Memory B cell (primary cell): ENCODE measurements at places on chromosomes 3 and 15.

DNA sequence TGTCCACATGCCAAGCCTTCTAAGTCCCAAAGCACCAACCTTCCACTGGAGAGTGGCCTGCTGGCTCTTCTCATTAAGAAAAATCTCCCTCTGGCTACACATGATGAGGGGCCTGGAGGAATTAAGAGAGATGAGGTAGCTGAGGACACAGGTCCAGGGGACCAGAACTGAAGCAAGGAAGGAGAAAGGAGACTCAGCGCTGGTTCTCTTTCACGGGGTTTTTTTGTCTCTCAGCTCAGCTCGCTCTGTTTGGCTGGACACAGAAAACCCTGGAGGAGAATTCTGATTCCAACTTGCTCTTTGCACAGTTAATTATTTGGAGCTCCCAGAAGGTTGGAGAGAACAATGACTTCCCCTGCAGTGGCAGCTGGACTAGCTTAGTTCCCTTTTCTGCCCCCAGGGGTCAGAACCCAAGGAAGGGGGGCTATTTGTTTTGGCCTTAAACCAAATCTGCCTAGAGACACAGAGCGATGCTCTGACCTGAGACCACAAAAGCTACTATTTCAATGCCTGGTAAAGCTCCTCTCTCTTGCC, 507.6 kb downstream of the FHIT start:
- H3K27me3 ChIP-seq: peaks cover 2% of the 10 kb centered on the region
- no peak overlapping the region for H3K27ac ChIP-seq
- no peaks in the 10 kb centered on the region for H3K4me1 ChIP-seq

DNA sequence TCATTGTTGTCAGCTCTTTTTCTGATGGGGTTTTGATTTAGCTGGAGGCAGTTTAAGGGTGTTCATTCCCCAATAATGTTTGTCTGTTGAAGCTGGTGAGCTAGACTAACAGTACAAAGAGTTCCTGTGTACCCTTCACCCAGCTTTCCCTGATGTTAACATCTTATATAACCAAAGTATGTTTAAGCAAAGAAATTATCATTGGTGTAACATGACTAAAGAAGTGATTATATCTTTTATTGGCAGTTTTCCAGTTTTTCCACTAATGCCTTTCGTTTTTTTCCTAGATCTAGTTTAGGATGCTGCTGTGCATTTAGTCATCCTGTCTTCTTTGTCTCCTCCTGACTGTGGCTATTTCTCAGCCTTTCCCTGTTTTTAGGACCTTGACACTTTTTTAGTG, 165.6 kb downstream of the LPP start:
- H3K27me3 ChIP-seq: no peaks in the 10 kb centered on the region
- no peak for DNase-seq
- peaks cover 4% of the 10 kb centered on the region for H3K36me3 ChIP-seq

DNA sequence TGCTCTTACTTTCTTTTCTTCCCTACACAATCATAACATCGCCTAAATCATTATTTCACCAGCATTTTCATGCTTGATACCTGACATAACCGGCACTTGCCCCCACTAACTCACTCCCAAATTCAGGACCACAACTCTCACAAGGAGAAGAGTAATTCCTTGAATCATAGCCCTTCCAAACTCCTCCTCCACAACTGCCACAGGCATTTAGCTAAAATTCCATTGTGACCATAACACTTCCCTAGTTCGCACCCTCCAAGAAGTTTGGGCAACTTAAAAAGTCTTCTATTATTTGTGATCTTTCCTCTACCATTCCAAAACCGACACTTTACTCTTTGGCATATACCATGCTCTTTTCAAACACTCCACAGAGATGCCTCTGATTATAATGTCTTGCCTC, 59.4 kb upstream of the XRN1 start:
- H3K27me3 ChIP-seq: no peaks in the 10 kb centered on the region
- no peak for DNase-seq
- H3K4me1 ChIP-seq: no peaks in the 10 kb centered on the region
- H3K36me3 ChIP-seq: peaks cover 39% of the 10 kb centered on the region
- H3K27ac ChIP-seq: peak overlapping the region; percentile 23
- H3K4me3 ChIP-seq: no peak overlapping the region

DNA sequence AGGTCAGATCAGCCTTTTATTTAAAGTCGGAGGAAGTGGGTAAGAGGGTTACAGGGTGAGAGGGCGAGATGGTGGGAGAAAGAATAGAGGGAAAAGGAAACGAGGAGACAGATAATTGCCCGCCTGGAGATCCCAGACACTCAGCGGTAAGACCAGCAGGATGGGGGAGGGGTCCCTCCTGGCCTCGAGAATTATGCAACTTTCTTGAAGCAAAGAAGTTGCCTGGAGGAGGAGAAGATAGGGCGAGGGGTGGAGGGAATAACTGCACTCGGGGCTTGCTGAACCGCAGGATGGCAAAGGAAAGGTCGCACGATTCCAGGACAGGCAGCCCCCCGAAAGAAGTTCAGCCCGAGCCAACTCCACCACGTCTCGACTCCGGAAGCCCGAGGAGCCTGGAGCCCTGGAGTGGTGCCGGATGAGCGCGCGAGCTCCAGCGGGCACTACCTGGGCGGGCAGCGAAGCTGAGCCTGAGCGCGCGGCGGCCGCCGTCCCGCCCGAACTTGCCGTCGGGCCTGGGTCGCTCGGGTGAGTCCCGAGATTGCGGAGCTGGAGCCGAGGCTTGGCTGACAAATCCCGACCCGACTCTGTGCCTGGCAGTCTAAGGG, 402 bp downstream of the WWTR1 start:
- H3K4me1 ChIP-seq: peaks cover 9% of the 10 kb centered on the region
- H3K36me3 ChIP-seq: no peaks in the 10 kb centered on the region
- no peak overlapping the region for H3K27ac ChIP-seq
- peaks cover 11% of the 10 kb centered on the region for H3K27me3 ChIP-seq

GRCh38 chr3:53255423-53255774, 423 bp downstream of the TKT start:
- H3K36me3 ChIP-seq: no peaks in the 10 kb centered on the region
- DNase-seq: peak; percentile 14
- no peaks in the 10 kb centered on the region for H3K27me3 ChIP-seq
- H3K4me1 ChIP-seq: peaks cover 35% of the 10 kb centered on the region
- H3K4me3 ChIP-seq: peak overlapping the region; percentile 91

DNA sequence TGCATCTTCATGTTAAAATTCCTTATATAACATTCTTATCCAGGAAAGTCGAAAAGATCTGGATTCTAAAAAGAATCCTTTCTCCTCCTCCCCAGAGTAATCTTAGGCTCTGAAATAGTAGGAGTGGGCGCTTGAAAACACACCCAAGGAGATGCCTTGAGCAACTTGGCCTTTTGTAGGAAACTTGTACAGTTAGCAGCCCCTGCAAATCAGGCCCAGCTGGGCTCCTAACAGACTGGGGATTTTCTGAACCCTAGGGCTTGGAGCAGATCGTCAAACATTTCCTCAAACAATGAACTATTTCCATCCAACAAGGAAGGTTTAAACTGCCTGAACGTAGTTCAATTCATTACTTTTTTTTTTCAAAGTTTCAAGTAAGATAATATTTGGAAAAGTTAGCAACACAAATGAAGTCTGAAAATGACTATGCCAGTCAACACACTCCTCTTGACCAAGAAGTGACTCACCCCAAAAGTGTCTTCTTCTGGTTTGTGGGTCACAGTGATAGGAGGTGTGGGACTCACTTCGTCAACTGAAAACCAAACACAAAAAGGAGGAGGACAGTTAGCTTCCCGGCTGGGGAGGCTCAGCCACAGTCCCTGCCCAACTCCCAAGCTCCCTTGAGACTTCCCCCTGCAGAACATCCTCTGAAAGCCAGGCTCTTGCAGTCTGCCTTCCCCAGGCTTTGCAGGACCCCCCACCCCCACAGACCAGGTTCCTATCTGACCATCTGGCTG, 129.7 kb downstream of the NTRK3 start:
- H3K36me3 ChIP-seq: no peaks in the 10 kb centered on the region
- H3K27ac ChIP-seq: no peak overlapping the region
- DNase-seq: no peak
- peaks cover 10% of the 10 kb centered on the region for H3K27me3 ChIP-seq

DNA sequence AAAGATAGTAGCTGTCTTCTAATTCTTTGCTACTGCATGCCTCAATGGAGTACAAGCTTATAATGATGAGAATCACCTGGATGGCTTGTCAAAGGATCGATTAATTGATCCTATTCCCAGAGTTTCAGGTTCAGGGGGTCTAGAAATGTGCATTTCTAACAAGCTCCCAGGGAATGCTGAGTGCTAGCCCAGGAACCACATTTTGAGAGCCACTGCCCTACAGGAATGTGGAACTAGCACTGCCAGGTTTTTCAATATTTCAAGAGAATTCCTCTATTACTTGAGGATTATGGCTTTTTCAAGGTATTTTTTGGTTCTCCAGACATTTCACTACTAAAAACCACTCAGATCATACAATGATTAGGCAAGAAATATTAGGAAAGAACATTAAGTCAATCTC, 52.7 kb downstream of the RARB start:
- DNase-seq: no peak
- no peaks in the 10 kb centered on the region for H3K36me3 ChIP-seq
- H3K27ac ChIP-seq: no peak overlapping the region
- H3K27me3 ChIP-seq: peaks cover 3% of the 10 kb centered on the region

GRCh38 chr15:33154351-33155166, 40.0 kb downstream of the FMN1 start:
- no peaks in the 10 kb centered on the region for H3K4me1 ChIP-seq
- no peak overlapping the region for H3K27ac ChIP-seq
- H3K36me3 ChIP-seq: no peaks in the 10 kb centered on the region

DNA sequence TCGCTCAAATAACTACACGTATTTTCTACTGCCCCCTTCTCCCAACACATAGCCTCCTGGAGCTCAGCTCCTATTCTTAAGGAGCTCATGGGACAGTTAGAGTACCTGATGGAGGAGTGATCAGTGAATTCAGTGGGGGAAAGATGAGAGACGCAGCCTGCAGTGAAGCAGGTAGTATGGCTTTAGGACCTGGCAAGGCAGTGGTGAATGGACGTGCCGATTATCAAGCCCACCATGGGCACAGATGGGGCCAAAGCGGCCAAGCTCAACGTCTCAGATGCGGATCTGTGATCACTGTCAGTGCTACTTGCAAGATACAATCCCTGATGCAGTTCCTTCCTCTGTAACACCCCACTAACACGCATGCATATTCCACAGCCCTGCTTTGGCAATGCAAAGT, 45.8 kb upstream of the ATP2B2 start:
- H3K27ac ChIP-seq: no peak overlapping the region
- H3K27me3 ChIP-seq: peaks cover 11% of the 10 kb centered on the region
- H3K36me3 ChIP-seq: no peaks in the 10 kb centered on the region
- DNase-seq: no peak

DNA sequence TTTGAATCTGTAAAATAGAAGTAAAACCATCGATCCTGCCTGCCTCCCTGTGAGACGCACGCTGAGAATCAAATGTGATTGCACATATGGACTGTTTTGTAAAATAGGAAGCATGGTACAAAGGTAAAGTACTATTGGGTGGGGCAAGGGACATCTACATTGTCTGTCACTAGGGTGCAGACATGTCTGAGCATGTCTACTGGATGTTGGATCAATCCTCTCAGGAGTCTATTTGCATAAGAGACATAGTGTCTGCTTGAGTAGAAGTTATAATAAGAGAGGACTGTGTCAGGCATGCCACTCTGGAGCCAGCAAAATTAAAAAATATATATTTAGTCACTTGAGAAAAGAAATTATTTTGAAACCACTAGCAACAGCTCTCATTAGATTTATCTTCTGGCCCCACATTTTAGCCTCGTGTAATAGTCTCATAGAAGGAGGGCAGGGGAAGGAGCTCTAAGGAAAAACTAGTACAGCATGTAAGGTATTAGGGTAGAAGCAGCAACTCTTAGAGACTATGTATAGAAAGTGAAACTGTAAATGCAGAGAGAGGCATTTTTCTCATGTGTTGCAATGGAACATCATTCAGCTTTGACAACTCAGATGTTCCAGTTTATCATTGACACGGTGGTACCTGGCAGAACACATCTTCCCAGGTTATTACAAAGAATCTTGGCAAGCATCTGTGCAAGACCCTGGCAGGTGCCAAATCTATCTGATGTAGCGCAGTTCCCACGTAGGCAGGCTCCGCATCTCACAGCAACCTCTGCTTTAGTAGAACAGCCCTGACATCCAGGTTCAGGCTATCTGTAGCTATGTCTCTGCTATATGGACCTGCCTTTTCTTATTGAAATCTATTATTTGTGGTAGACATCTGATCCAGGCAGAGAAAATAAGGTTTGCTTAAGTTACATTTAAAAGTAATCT, 85.2 kb upstream of the CHL1 start:
- H3K27ac ChIP-seq: no peak overlapping the region
- H3K36me3 ChIP-seq: peaks cover 2% of the 10 kb centered on the region
- no peak for DNase-seq
- H3K4me1 ChIP-seq: peaks cover 7% of the 10 kb centered on the region

- no peak for DNase-seq
- H3K4me3 ChIP-seq: no peak overlapping the region
- H3K36me3 ChIP-seq: no peaks in the 10 kb centered on the region
- no peaks in the 10 kb centered on the region for H3K27me3 ChIP-seq
- H3K27ac ChIP-seq: no peak overlapping the region
These were observed 3.8 kb upstream of the PDIA5 start for GRCh38 chr3:123063034-123063433.

DNA sequence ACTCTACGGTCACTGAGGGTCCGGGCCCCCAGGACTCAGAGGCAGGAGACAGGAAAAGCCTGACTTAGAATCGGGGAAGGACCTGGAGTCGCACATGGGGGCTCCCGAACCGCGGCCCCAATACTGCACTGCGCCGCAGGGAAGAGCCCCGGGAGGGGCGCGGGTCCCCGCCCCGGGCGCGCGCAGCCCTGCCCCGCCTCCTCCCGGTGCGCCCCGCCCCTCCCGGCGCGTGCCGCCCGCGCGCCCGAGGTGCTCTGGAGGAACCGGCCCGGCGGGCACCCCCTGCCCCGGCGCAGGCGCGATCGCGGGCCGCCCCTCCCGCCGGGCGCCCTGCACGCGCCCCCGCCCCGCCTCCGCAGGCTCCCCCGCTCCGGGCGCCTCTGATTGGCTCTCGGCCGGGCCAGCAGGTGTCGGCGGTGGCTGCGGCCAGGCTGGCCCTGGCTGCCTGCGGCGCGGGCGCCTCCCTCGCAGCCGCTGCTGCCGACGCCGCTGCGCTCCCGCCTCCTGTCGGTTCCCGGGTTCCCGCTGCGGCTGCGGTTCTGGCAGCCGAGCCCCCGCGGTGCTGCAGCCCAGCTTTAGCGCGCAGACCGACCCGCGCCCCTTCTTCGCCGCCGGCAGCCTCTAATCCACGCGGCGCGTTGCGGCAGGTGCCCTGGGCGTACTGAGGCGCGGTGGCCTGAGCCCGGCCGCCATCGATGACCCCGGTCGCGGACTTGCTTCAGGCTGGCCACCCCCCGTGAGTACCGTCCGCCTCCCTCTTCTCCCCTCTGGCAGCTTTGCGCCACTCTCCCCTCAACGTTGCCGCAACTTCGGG, at the start of gene MYRIP:
Gene MYRIP, plus strand, starts transcription at position 429 of the 814 bp plus-strand sequence. CDS start 91,208 bp downstream, outside the sequence.
- peaks cover 21% of the 10 kb centered on the region for H3K4me1 ChIP-seq
- peak within 1 kb of the TSS; percentile 15 for H3K27ac ChIP-seq
- DNase-seq: no peak
- H3K27me3 ChIP-seq: peaks cover 30% of the 10 kb centered on the region
- no peaks in the 10 kb centered on the region for H3K36me3 ChIP-seq

DNA sequence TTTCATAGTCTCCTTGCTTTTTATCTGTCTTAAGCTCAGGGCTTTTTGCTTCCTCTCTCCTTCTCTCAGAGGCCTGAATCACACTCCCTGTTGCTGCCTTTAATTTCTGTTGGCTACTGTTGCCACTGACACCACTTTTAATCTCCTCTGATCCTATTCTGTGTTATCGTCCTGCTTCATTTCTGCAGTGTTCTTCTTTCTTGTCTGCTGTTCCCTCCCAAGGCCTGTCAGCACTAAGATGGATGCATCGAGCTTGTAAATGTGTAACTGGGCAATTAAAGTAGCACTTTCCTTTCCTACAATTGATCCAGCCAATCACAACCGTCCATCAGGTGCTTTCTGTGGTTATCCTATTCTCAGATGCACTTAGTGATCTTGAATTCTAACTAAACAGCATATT, 71.3 kb upstream of the VEPH1 start:
- no peak overlapping the region for H3K4me3 ChIP-seq
- no peak overlapping the region for H3K27ac ChIP-seq
- H3K4me1 ChIP-seq: peaks cover 3% of the 10 kb centered on the region
- H3K36me3 ChIP-seq: no peaks in the 10 kb centered on the region
- no peak for DNase-seq
